ENCODE measurements at places on chromosomes 6 and 20.
A peak's percentile ranks its signal among the peaks of the same experiment; 100 is the strongest.

GRCh38 chr20:33280775-33281174 lies 2.2 kb upstream of the BPIFB1 start:
- DNase-seq: no peak

- DNase-seq: no peak
Measured at GRCh38 chr6:52596371-52597028, 19.6 kb upstream of the TRAM2 start.

GRCh38 chr6:1538369-1538768 lies 71.3 kb upstream of the FOXC1 start:
- DNase-seq: no peak

DNA sequence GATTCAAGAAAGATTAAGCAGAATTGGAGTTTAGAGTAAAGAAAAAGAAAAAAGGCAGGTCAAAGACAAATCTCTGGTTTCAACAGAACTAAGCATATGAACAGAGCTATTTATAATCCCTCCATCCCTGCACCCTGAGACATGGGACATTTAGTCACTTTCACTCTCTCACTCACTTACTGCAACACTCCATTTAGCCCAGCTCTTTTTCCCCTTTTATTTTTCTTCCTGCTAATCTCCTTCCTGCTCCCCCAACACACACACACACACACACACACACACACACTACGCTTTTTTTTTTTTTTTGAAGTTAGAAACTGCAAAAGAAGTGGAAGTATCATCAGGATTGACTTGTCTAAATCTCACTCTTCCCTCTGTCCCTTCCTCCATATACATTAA lies 45.1 kb upstream of the TBC1D7 start:
- no peak for DNase-seq

DNA sequence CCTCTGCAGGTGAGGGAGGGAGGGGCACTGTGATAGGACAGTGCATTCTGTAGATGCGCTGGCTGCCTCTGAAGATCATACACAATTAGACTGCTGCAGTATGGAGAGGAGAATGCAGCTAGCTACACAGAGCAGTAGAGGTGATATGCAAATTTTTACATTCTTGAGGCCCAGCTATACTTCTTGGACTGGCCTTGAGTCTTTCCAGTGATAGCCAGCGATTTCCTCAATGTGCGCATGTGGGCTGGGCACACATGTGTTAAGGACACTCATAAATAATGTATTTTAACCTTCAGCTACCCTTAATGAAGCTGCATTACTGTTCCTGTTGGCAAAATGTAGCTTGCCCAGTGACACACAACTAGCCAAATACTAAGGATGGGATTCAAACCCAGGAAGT lies 19.0 kb downstream of the TTPAL start:
- no peak for DNase-seq

GRCh38 chr6:34890533-34890925 lies 1.5 kb downstream of the ANKS1A start:
- no peak for DNase-seq

GRCh38 chr20:3660262-3661059 lies 2.7 kb downstream of the GFRA4 start:
- no peak for DNase-seq

DNA sequence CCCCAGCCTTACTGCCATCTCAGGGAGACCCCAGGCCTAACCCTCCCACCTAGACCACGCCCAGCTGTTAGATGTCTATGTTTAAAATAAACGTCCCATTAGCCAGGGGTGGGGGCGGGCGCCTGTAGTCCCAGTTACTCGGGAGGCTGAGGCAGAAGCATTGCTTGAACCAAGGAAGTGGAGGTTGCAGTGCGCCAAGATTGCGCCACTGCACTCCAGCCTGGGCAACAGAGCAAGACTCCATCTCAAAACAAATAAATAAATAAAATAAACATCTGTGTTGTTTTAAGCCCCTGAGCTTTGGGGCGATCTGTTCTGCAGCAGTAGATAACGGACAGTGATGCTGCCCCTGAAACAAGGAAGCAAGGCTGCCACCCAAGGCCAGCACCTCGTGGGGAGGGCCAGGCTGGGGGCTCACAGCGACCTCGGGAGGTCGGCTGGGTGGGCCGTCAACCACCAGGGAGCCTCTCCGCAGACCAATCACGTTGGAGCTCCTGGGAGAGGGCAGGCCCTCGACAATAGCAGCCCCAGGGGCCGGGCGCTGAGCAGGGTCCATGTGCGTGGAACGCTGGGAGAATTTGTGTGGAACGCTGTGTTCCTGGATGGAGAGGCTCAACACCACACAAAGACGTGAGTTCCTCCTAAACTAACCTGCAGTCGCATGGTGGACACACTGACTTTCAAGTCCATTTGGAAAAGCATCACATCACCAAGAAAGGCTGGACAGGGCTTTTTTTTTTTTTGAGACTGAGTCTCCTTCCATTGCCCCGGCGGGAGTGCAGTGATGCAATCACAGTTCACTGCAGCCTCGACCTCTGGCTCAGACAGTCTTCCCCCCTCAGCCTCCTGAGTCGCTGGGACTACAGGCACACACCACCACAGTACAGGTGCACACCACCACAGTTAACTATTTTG lies 1.0 kb upstream of the HELZ2 start:
- no peak for DNase-seq

GRCh38 chr6:71153755-71154325 lies 134.8 kb upstream of the OGFRL1 start:
- no peak for DNase-seq

- DNase-seq: no peak
Measured at GRCh38 chr20:62606551-62607201, 35.6 kb upstream of the SLCO4A1 start.

DNA sequence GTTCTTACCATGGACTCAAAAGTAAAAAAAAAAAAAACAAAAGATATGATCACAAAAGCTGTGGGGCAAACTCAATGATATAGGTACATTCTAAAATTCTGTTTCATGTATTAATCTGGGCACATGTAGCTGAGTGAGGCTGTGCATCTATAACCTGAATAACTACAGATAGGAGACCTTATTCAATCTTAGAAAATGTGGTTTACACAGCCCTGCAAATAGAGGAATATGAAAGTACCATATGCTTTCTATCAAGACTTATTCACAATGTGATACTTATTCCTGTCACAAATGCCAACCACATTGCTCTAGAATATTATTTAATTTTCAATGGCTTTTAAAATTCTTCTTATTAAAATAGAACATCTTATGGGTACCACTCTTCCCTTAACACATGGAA lies 3.1 kb upstream of the SPACA1 start:
- no peak for DNase-seq

GRCh38 chr20:61806995-61807394 lies 258.7 kb downstream of the TAF4 start:
- DNase-seq: no peak

- no peak for DNase-seq
Measured at GRCh38 chr20:18672834-18673233, 85.0 kb downstream of the DTD1 start.

- no peak for DNase-seq
Measured at GRCh38 chr20:38144974-38145728, 19.9 kb downstream of the TGM2 start.

DNA sequence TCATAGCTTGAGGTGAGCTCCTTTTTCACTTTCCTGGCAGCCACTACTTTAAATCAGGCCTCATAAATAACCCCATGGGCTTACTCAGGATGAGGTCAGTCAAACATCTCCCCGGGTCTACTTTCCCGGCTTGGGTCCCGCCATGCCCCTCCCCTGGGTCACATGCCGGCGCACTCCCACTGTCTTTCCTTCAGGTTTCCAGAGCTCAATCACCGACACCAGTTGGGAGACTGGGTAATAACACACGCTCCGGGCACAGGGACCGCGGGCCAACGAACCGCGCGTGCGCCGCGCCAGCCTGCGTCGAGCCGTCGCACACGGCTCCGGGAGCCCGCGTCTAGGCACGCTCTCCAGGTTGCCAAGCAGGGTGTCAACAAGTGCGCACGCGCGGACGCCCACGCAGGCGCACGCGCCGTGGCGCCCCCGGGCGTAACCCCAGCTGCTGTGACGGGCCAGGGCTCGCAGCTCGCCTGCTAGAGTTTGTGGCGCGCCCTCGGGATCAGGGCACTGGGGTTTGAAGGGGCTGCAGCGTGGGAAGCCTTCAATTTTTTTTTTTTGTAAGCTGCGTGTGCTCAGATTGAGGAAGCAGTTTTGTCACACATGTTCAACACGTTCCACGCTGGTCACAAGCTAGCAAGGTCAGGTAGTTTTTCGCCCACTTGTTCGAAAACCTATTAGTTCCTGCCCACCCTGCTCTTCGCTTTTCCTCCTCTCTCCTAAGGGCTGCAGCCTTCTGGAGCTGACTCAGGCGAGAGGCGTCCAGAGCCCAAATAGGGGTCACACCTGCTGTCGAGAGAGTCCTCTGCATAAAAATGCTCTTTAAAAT lies 31.8 kb downstream of the TFAP2B start:
- no peak for DNase-seq

DNA sequence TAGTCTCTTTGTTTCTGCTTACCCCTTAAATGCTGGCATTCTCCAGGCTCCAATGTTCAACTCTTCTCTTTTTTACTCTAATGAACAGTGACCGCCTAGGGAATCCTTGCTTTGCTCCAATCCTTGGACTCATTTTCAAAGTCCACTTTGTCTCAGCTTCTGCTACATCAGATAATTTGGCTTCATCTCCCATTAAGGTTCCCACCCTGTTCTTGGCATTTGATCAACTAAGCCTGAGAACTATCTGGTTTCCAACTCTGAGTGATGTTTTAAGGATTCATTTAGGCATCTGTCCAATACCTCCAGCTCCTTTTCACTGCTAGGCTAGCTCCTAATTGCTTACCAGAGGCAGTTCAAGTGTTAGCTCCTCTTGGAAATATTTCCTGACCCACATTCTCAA lies 64.9 kb downstream of the ME1 start:
- no peak for DNase-seq

DNA sequence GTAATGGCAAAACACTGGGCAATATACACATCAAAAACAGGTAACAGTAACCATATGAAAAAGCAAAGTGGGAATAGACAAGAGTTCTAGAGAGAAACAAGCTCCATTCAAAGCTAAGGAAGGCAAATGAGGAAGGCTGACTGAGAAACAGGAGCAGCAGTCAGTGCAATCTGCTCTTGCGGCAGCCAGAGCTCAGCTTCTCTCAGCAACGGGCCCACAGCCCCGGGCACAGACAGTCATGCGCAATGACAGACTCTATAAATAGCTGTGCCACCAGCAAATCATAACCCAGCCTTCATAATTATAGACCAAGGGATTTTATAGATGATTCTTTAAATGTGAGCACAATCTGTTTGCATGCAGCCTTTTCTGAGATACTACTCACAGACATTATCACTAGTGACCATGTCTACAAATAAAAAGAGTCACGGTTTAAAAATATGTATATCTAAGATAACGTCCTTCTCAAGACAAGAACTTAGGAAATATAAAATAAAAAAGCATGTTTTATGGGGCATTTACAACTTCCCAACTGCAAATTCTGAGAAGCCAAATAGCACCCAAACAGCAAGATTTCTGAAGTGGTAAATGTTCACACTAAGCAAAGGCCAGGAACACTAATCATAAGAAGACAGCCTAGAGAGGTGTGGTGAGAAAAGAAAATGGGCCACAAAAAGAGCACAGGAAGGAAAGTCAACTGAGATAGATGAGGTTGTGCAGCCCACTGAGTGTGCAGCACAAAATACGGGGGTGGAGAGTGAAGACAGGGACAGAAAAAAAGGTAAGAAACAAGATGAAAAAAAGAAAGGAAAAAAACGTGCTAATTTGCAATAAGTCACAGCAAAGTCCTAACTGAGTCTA lies 39.9 kb upstream of the BEND6 start:
- DNase-seq: no peak

DNA sequence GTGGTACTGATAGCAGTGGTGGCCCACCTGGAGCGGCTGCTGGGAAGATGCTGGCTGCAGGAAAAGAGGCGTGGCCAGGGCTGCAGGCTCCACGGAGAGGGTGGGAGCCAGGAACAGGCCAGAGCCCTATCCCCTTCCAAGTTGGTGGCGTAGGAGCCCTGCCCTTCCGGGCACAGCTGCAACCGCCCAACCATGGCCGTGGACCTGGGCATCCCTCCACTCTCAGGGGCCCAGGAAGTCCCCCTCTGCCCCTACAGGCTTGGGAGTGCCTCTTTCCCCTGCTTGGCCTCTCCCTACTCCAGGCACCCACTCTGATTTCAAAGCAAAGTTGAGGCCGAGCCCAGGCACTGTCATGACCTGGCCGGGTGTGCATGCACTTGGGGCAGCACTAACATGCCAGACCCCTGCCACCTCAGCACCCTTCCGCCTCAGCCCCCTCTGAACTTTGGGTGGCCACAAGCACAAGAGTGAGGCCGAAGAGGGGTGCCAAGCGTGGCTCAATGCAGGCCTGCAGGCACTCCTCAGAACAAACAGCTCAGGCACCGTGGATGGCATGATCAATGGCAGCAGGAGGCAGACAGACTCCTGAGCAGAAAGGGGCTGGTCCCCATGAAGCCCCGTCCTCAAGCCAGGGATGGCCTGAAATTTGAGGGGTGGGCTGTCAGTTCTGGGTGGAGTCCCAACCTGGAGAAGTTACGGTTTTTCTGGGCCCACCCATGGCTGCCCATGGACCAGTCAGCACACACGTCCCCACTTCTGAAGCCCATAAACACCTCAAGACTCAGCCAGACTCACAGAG lies 200.3 kb upstream of the PRND start:
- no peak for DNase-seq

GRCh38 chr20:57881466-57882385 lies 171.9 kb upstream of the PMEPA1 start:
- no peak for DNase-seq

DNA sequence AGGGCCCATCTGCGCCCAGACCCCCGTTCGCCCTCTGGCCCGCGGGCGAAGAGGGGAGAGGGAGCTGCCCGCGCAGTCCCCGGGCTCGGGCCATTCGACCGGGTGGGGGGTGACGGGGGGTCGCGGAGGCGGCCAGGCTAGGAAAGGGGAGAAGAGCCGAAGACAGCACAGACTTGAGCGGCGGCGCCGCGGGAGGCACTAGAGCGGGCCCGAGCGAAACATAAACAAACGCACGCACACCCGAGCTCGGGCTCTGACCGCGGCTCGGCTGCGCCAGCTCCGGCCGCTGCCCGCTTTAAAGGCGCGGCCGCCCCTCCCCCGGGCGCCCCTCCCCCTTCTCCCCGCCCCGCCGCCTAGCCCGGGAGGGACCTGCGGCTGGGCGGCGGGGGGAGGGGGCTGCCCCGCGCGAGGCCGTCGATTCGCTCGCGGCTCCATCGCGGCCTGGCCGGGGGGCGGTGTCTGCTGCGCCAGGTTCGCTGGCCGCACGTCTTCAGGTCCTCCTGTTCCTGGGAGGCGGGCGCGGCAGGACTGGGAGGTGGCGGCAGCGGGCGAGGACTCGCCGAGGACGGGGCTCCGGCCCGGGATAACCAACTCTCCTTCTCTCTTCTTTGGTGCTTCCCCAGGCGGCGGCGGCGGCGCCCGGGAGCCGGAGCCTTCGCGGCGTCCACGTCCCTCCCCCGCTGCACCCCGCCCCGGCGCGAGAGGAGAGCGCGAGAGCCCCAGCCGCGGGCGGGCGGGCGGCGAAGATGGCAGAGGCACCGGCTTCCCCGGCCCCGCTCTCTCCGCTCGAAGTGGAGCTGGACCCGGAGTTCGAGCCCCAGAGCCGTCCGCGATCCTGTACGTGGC lies at the start of gene FOXO3:
Gene FOXO3, plus strand, starts transcription at position 455 of the 846 bp plus-strand sequence. Its CDS starts 292 bp downstream, at position 747.
- peak; percentile 31 for DNase-seq

- no peak for DNase-seq
Measured at GRCh38 chr20:10463622-10464021, 28.5 kb downstream of the SLX4IP start.

- DNase-seq: no peak
Measured at GRCh38 chr20:44153636-44154043, 33.3 kb downstream of the JPH2 start.

GRCh38 chr6:5151360-5151954 lies 66.3 kb downstream of the PPP1R3G start:
- no peak for DNase-seq
